ENCODE measurements at places on chromosomes 7 and 10.
A peak's percentile ranks its signal among the peaks of the same experiment; 100 is the strongest.

GRCh38 chr7:132115758-132116157 is 460.5 kb downstream of the PLXNA4 start:
- DNase-seq, result no peak

DNA sequence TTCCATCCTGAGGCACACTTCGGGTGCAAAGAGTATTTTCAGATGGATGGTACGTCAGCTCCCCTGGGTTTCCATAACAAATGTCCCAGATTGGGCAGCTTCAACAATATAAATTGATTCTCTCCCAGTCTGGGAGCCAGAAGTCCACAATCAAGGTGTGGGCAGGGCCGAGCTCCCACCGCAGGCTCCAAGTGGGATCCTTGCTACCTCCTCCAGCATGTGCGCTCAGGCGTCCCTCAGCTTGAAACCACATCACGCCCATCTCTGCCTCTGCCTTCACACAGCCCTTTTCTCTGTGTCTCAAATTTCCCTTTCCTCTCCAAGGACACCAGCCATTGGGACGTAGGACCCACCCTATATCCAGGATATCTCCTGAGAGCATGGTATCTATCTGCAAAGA is 153.5 kb downstream of the DIP2C start:
- DNase-seq, result no peak

GRCh38 chr10:84341538-84341856 is 13.1 kb downstream of the CCSER2 start:
- DNase-seq, result no peak

GRCh38 chr10:70303730-70304129 is 19.9 kb upstream of the NPFFR1 start:
- no peak for DNase-seq

- no peak for DNase-seq
Measured at GRCh38 chr10:68105820-68106219, 3.5 kb upstream of the MYPN start.

- no peak for DNase-seq
Measured at GRCh38 chr10:37754538-37755323, 102.7 kb downstream of the ZNF248 start.

- DNase-seq, result no peak
Measured at GRCh38 chr10:8088504-8088903, 34.0 kb downstream of the GATA3 start.

- DNase-seq, result no peak
Measured at GRCh38 chr7:107860981-107861652, 29.9 kb upstream of the DLD start.

GRCh38 chr7:148695953-148696352 is 2.8 kb upstream of the CUL1 start:
- DNase-seq, result no peak

GRCh38 chr10:114401195-114401791 is 3.0 kb downstream of the AFAP1L2 start:
- no peak for DNase-seq

GRCh38 chr10:119852277-119852676 is 20.4 kb downstream of the MCMBP start:
- no peak for DNase-seq

- DNase-seq, result peak; percentile 27
Measured at GRCh38 chr7:140036224-140036962, 26.4 kb downstream of the PARP12 start.

GRCh38 chr10:110269374-110270318 is 35.1 kb downstream of the SMNDC1 start:
- DNase-seq, result no peak

GRCh38 chr7:73983437-73984164 is 44.4 kb upstream of the ELN start:
- no peak for DNase-seq
